Right ventricle myocardium inferior (tissue), 1 donor: ENCODE measurements at places on chromosomes 6 and 20.

GRCh38 chr20:9514072-9514460, 324 bp upstream of the LAMP5 start:
- DNase-seq: no peak

DNA sequence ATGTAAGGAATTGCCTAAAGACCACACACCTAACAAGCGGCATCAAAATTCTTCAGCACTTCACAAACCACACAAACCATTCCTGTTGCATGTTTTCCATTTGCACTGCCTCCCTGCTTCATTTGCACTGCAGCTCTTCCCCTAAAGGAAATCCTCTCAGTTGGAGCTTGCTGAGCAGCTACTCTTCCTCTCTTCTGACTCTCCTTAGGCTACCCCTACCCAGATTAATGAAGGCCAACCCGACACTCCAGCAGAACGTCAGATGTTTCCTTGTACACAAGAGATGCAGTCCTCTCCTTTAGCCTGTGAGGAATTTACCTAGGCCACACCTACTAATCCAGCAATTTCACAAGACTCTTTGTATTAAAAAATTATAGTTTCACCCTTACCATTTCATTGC, 8.1 kb downstream of the BEND6 start:
- DNase-seq: no peak

DNA sequence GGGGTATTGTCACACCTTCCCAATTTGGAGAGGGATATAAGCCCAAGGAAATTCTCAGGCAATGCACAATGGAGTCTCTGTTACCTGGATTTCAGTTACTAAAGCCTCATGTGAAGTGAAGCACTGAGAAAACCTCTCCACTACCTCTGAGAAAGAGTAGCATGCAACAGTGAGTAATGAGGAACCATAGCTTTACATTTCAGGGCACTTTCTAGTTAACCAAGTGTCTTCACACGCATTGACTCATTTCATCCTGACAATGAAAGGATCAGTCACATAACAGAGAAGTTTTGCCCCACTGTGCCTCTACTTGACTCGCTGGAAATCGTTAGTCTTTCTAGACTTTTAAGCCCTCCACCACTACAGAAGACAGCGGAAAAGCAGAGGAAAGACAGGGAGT, 86.2 kb upstream of the ARID1B start:
- DNase-seq: no peak

DNA sequence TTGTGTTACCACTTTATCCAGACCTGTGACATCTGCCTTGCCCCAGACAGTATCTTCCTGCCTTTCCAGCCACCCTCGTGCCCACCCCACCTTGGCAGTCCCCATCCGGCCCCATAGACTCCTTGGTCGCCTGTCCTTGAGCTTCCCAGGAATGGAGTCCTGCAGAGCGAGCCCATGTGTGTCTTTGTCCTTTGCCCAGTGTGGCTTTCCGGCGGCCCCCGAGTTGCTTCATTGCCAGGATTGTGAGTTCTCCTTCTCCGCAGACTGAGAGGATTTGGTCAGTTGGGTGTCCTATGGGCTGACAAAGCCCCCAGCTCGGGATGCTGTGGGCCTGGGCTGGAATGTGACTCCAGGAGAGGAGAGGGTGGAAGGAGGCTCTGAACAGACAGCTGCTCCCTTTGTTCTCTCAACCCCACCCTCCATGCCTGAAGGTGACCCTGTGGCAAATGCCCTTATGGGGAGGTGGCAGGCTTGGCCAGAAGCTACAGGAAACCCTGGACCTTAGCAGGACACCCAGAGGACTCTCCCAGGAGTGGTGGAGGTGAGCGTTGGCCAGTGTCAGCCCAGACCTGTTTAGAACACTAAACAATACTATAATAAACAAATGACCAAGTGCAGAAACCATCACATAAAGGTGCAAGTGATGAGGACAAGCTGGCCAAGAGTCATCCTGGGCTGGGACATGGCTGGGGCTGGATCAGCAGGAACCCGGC, 1.9 kb upstream of the CST1 start:
- DNase-seq: no peak

GRCh38 chr6:143822584-143823024, 20.5 kb upstream of the LTV1 start:
- DNase-seq: no peak

GRCh38 chr6:121441477-121441876, 6.0 kb downstream of the GJA1 start:
- no peak for DNase-seq

GRCh38 chr20:53706466-53707370, 113.1 kb upstream of the ZNF217 start:
- no peak for DNase-seq

DNA sequence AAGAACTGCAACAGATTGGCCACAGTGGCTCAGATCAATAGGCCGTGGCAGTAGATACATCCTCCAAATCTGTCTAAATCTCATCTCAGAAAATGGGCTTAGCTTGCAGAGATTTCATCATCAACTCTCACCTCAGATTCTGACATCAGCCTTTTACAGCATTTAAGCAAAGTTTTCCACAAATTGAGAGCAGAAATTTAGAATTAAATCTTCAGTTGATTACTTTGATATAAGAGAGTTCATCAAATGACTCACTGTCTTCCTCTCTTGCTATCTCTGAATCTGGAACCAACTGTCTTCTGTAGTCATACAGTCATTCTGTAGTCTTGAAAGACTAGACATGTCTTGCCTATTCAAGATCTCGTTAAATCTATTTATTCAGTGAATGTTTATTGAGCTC, 45.2 kb upstream of the CTAGE9 start:
- DNase-seq: no peak

DNA sequence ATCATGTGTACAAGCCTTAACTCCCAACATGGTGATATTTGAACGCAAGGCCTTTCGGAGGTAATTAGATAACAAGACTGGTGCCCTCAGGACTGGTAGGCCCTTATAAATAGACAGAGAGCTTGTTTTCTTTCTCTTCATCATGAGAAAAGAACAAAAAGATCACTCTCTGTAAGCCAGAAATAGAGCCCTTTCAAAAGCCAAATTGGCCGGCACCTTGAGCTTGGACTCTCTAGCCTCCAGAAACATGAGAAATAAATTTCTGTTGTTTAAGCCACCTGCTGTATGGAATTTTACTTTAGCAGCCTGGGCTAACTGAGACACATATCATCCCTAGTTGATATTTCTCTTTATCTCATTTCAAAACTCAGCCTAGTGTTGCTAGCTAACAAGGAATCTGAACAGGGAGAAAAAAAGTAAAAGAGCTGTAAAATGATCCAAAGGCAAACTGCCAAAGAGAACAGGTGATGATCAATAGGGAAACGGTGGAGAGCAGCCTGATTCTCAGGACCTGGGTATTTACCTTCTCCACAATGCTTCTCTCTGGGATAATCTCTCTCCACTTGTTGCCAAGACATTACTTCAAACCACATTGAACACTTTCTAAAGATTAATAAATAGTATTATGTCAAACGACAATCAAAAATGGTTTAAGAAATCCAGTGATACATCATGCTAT, 6.1 kb downstream of the COL21A1 start:
- no peak for DNase-seq

- DNase-seq: no peak
Observed at GRCh38 chr6:106988664-106989063, 14.1 kb upstream of the CD24 start.

DNA sequence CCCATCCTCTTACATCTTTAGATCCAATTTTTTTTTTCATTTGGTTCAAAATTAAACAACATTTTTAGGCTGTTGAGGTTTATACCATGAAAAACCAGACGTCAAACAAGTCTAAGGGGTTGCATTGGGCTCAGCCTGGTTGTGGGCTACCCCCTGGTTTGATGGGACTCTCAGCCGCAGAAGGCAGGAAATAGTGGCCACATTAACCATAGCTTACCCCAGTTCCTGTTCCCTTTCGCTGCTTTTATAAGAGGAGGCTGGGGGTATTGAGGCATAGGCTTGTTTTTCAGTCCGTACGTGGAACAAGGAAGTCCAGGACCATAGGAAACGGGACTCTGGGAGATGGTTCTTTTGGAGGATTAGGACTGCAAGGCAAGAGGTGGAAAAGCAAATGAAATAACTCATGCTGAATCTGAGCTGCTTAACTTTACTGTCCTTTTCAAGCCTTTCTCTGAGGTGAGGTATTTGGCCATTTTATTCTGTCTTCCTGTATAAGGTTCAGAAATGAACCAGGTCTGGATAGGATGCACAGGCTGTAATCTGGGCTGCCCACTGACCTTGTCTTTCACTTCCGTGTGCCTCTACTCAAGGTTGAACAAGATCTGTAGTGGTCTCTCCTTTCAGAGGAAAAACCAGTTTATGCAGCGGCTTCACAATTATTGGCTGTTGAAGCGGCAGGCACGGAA, 7.7 kb downstream of the BRPF3 start:
- DNase-seq: no peak

- DNase-seq: no peak
Observed at GRCh38 chr6:152399399-152399798, 237.8 kb downstream of the SYNE1 start.

DNA sequence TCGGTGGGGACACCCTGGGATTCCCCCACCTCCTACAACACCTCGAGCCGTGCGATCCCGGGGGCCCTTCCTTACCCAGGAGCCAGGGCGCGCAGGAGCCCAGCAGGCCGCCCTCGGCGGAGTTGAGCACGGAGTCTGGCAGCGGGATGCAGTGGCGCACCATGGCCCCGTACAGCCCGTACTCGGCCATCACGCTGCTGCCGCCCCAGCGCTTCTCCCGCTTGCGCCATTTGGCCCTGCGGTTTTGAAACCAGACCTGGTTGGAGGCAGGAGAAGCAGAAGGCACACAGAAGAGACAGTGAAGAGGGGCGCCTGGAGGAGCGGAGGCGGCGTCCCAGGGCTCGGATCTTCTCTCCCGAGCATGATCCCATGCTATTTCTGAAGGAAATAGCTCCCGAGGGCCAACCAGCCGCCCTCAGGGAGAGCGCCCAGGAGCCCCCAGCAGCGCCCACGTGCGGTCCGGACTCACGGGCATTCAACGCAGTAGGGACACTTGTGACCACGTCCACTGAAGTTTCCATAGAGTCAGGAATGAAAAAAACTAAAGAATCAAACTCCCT, 4.3 kb downstream of the VSX1 start:
- DNase-seq: peak; percentile 71

GRCh38 chr20:4076033-4076432, 60.7 kb upstream of the RNF24 start:
- no peak for DNase-seq

DNA sequence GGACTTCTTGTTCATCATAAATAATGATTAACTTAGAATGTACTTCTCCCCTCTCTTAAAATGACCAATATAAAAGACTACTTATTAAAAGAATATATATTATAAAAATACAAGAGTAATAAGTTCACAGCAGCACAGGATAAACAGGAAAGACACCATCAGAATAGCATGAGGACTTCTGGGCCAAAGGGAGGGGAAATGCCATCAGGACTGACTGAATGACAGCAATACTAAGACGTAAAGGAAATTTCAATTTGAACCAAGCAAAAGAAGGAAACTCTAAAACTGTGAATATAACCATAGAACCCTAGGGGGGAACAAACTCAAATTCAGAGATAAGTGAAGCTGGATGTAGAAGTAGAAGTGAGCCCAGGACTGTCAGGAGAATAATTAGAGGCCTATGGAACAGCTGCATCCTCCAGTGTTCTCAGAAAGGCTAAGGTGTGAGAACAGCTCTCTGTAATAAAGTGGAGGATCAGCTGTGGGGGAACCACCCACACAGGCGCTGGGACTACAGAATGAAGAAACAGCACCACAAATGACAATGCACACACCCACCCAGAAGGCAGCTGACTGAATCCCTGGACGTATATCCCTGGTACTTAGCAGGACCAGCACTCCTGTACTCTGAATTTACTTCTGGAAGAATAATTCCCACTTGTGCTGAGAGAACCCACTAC, 37.8 kb downstream of the ZHX3 start:
- no peak for DNase-seq

GRCh38 chr6:65450451-65450850, 256.6 kb downstream of the EYS start:
- no peak for DNase-seq

GRCh38 chr6:159908979-159909378, 18.2 kb downstream of the MAS1 start:
- DNase-seq: no peak
